Suppressor macrophage treated with lipopolysaccharide for 1 hour (primary cell): ENCODE measurements at places on chromosomes 12 and 14.

DNA sequence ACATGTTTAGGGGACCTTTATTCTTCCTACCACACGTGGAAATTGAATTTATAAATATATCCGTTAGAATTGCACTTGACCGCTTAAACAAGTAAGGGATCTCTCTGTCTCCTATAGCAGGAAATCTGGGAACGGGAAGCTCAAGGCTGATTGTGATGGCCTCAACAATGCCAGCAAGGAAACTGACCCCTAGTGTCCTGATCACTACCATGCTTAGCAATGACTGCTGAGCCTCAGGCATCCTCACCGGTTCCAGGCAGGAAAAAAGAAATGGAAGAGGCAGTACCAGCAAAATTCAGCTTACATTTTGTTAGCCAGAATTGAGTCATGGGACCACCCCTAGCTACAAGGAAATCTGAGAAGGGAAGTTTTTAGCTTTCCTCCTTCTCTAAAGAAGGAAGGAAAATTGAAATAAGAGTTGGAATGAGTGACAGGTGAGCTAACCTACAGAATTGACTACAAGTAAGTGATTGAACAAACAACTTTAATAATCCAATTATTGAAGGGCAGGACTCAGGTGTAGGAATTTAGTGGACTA, 43.9 kb upstream of the AMN1 start:
- DNase-seq = no peak

GRCh38 chr12:93877446-93877845, 200.3 kb downstream of the CRADD start:
- no peak for DNase-seq

DNA sequence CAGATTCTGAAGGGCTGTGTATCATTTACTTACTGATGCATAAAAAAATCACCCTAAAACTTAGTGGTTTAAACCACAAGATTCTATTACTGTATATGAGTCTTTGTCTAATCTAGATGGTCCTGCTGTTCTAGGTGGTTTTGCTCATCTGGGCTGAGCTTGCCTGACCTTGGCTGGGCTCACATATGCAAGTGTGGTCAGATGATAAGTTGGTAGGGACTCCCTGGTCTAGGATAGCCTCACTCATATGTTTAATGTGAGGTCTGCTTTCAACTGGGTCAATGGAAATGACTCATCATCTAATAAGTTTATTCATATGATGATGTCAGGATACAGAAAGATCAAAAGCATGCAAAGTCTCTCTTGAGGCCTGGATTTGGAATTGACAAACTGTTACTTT, 887.8 kb downstream of the TRHDE start:
- DNase-seq = no peak

DNA sequence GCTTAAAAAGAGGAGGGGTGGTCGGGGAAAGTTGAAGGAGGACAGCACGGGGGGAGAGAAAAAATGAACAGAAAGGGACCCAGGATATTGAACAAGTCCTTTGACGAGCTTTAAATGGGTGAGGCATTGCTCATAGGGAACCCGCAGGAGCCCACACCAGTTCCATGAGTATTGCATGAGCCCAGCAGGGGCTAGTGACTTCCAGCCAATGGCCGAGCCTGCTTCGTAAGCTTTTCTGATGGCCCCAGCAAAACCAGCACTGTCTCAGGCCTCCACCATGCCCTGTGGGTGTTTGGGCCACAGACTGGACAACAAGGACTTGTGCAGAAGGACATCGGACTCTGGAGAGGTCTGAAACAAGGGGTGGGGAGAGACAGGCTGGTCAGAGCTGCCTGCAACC, 109.5 kb downstream of the ZFP36L1 start:
- DNase-seq = peak; percentile 64

- DNase-seq = no peak
These were observed 98.5 kb upstream of the PLEKHA5 start for GRCh38 chr12:19031032-19031431.

- no peak for DNase-seq
These were observed 98.3 kb upstream of the DIO3 start for GRCh38 chr14:101462726-101463565.

- DNase-seq = no peak
These were observed 3.0 kb downstream of the NCOR2 start for GRCh38 chr12:124564232-124564958.

GRCh38 chr12:40286583-40286982, 61.8 kb downstream of the LRRK2 start:
- DNase-seq = no peak

GRCh38 chr12:89864411-89864810, 155.8 kb upstream of the ATP2B1 start:
- peak; percentile 33 for DNase-seq

GRCh38 chr12:48814262-48815125, 3.8 kb upstream of the CACNB3 start:
- peak; percentile 83 for DNase-seq

- DNase-seq = no peak
These were observed 74.7 kb downstream of the FBXL14 start for GRCh38 chr12:1519642-1520041.

GRCh38 chr14:58428118-58428683, 682 bp downstream of the KIAA0586 start:
- peak; percentile 48 for DNase-seq

- DNase-seq = peak; percentile 76
These were observed 11.1 kb downstream of the AQP6 start for GRCh38 chr12:49983892-49984291.

- no peak for DNase-seq
These were observed 1513.6 kb upstream of the SEL1L start for GRCh38 chr14:83047059-83047830.

- no peak for DNase-seq
These were observed 281.8 kb downstream of the KSR2 start for GRCh38 chr12:117686911-117687377.

GRCh38 chr14:105701456-105702274, 175.3 kb downstream of the TMEM121 start:
- DNase-seq = no peak

- DNase-seq = no peak
These were observed 6.3 kb downstream of the SLC7A8 start for GRCh38 chr14:23177181-23177580.
